ENCODE measurements at places on chromosomes 12 and 14. TPM values are rescaled to one million over a fixed set of nuclear protein-coding genes. Genes with fewer than 3 reads are reported as not detected.

DNA sequence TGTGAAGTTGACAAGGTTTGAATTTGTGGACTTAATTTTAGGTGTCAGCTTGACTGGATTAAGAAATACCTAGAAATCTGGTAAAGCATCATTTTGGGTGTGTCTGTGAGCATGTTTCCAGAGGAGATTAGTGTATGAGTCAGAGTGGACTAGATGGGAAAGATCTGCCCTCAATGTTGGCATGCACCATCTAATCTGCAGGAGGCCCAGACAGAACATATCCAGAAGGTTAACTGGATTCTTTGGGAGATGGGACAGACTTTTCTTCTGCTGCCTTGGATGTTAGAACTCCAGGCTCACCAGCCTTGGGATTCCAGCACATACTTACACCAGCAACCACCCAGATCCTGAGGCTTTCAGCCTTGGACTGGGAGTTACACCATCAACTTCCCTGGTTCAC lies 14.1 kb downstream of the SGPP1 start:
- DNase-seq, result no peak

DNA sequence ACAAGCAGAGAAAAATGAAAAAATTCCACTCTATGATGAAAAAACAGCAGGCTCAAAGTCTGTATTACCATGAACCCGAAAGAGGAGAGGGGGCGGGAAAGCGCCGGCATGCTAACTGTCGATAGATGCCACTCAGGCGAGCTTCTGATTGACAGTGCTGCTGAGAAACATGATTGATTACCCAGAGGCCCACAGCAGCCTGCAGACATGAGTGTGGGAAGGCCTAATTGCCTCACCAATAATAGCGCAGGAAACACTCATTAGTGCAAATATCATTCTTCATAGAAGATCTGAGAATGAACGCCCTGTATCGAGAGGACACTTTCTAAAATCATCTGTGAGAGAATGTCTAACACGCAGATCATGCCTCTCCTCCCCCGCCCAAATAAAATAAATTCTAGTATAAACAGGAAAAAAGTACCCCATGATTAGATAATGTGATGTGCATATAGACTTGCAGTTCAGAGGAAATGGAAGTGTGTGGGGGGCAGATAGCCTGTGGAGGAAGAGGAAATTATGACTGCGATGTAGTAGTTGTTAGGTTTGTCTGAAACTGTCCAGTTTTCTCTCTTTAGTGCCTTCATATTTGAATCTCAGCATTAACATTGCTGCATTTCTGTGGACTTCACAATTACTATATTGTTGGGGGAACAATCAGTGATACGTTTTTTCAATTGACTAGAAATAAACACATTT lies 15.6 kb downstream of the TPH2 start:
- no peak for DNase-seq

DNA sequence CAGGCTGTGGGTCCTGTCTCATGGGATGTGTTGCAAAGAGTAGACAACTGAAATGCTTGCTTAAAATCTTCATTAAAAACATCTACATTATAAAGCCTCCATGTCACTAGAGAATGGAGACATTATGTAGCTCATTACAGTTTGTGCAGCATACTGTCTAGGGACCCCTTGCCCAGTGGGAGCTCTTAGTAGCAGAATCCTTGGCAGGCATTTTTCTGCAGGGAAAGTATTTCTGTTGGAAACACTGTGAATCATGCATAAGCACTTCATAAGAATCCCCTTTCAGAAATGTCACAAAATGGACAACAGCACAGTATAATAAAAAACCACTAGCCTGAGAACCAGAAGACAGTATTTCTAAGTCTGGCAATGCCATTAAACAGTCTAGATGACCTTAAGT lies 174.3 kb downstream of the MGAT4C start:
- DNase-seq, result no peak

DNA sequence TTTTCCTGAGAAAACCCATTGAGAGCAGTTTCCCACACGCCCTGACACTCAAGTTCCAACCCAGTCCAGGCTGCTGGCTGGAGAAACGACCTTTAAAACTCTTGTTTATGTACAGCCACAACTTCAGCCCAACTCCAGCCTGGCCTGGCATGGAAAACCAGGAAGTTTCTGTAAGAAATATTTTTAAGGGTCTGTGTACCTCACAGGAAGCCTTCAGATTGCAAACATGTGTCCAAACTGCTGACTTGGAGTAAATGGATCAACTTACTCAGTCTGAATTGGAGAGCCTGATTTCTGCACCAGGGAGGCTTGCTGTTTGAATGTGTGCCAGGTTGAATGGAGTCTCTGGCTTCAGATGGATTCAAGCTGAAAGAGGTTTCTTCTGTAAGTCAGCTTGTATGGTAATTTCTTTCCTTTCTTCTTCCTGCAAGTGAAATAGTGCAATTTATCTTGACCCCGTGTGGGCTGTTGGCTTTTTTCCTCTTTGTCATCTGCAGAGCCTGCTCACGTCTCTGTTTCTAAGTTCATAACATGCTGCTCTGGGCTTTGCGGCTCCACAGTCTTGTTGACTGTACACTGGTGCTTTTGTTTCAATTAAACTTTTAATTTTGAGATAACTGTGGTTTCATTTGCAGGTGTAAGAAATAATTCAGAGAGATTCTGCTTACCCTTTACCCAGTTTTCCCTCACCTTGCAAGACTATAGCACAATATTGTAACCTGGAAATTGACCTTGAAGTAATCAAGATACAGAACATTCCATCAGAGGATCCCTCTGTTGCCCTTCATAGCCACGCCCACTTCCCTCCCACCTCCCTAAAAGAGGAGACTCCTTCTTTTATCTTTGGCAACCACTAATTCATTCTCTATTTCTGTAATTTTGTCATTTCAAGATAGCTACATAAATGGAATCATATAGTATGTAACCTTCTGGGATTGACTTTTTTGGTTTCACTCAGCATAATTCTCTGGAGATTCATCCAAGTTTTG lies 109.7 kb upstream of the PRMT8 start:
- no peak for DNase-seq

DNA sequence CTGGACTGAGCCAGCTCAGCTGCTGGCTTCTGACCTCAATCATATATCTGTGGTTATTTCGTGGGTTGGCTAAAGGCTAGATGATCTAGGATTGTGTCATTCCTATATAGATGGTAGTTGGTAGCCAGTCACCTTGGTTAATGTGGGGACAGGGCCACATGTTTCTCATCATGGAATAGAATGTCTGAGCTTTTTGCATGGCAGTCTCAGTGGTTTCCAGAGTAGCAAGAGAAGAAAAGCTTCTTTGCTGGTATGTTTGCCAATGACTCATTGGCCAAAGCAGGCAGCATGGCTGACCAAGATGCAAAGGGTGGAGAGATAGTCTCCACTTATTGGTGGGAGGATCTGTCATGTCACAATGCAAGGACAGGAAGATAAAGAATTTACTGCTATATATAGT lies 746.4 kb upstream of the FLRT2 start:
- no peak for DNase-seq

- no peak for DNase-seq
These were observed 9.4 kb downstream of the PPP1R12A start for GRCh38 chr12:79925492-79925891.

DNA sequence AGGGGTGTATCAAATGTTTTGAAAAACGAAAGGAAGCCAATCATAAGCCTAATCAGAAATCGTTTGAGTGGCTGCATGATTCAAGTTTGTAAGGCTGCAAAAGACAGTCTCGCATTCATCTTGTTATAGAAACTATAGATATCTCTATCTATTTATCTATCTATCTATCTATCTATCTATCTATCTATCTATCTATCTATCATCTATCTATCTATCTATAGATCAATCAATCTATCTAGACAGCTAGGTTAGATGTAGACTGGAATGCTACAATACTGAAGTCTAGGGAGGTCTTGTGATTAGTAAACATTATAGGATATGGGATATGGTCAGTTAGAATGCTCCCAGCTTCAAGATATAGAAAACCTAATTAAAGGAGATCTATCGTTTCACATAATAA lies 52.2 kb upstream of the BTG1 start:
- DNase-seq, result no peak

GRCh38 chr12:51694146-51694545 lies 103.1 kb downstream of the SCN8A start:
- DNase-seq, result no peak

- DNase-seq, result no peak
These were observed 263.6 kb upstream of the SYT10 start for GRCh38 chr12:33703221-33703620.

GRCh38 chr14:71289536-71289935 lies 382.3 kb downstream of the PCNX1 start:
- no peak for DNase-seq

The ANKS1B gene
- 2.4 TPM for polyA plus RNA-seq

The TMEM106C gene
- polyA plus RNA-seq, result 14.7 TPM

The BICDL1 gene
- 0.13 TPM for polyA plus RNA-seq

The SLC38A4 gene
- 0.31 TPM for polyA plus RNA-seq

The HOXC6 gene
- 2.2 TPM for polyA plus RNA-seq

The KERA gene
- polyA plus RNA-seq, result not detected

The CCDC38 gene
- polyA plus RNA-seq, result 0.04 TPM

The RPGRIP1 gene
- polyA plus RNA-seq, result not detected

All from psoas muscle (tissue), 8 donors.